ENCODE measurements at places on chromosomes 6 and 20.

GRCh38 chr6:163180874-163181541, 233.5 kb upstream of the QKI start:
- no peak for DNase-seq

GRCh38 chr20:56708991-56709390, 79.9 kb downstream of the TFAP2C start:
- DNase-seq: no peak

DNA sequence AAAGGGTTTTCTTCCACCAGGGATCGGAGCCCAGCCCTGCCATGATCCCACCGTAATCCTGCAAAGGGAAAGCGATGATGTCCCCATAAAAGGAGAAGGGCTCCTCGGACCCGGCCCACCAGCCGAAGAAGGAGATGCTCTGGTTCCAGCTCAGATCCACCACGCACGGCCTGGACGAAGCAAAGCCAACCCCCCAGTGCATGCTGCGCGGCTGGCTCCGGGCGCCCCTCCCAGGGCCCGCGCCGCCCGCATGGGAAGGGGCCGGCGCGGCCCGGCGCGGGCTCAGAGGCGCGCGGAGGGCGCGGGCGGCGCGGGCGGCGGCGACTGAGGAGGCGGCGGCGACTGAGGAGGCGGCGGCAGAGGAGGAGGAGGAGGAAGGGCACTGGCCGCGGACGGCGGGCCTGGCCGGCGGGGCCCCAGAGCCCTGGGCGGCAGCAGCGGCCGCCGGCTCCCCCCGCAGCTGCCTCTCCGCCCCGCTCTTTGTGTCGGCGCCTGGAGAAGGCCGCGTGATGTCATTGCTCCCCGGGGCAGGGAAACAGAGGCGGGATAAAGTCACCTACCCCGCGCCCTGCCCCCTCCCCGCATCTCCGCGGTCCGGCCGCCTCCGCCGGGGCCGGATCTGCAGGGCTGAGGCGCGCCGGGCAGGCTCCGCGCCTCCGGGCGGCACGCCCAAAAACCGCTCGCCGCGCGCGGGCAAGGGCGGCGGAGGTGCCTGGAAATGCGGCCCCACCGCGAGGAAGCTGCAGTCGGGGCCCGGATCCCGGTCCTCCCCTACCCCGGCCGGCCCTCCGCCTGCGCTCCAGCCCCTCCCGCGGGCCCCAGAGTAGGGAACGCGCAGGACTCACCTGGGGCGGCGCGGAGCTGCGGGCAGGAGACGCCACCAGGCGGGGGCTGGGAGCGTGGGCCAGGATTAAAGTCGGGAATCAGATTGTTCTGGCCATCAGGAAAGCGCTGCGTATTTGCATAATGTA, at the start of gene FAXC:
Gene FAXC, minus strand, starts transcription at position 504 of the 971 bp plus-strand sequence. Its CDS starts 302 bp downstream, at position 202.
- DNase-seq: peak; percentile 14

DNA sequence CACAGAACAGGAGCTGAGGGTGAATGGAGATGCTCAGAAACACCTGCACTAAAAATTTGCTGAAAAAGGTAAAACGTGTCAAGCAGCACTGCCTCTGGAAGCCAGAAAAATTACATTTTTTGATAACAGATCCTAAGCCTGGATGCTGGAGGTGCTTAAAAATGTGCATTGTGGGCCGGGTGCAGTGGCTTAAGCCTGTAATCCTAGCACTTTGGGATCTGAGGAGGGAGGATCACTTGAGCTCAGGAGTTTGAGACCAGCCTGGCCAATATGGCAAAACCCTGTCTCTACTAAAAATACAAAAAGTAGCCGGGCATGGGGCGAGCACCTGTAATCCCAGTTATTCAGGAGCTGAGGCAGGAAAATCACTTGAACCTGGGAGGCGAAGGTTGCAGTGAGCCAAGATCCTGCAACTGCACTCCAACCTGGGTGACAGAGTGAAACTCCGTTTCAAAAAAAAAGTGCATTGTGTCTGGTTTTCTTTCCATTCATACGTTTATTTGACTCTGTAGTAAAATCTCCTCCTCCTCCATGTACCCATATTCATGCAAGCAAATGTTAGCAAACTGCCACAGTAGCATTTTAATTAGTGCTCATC, 587 bp upstream of the BTN3A1 start:
- no peak for DNase-seq

- DNase-seq: peak; percentile 95
Observed at GRCh38 chr6:3803627-3804468, 45.3 kb upstream of the FAM50B start.

- no peak for DNase-seq
Observed at GRCh38 chr6:72367439-72367838, 254.4 kb upstream of the KCNQ5 start.

- no peak for DNase-seq
Observed at GRCh38 chr6:4872841-4873240, 96.6 kb downstream of the CDYL start.

DNA sequence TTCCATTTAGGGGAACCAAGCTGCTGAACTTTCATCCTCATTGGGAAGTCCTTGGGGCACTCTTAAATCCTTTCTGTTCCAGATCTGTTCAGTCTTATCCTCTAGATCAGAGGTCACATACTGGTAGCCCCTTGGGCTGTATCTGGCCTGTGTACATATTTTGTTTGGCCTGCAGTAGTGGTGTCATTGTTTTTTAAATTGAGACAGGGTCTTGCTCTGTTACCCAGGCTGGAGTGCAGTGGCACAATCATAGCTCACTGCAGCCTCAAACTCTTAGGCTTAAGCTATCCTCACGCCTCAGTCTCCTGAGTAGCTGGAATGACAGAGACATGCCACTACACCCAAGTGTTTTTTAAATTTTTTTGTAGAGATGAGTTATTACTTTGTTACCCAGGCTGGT, 14.8 kb downstream of the RALY start:
- DNase-seq: no peak

- DNase-seq: no peak
Observed at GRCh38 chr6:15340775-15341174, 94.9 kb downstream of the JARID2 start.

DNA sequence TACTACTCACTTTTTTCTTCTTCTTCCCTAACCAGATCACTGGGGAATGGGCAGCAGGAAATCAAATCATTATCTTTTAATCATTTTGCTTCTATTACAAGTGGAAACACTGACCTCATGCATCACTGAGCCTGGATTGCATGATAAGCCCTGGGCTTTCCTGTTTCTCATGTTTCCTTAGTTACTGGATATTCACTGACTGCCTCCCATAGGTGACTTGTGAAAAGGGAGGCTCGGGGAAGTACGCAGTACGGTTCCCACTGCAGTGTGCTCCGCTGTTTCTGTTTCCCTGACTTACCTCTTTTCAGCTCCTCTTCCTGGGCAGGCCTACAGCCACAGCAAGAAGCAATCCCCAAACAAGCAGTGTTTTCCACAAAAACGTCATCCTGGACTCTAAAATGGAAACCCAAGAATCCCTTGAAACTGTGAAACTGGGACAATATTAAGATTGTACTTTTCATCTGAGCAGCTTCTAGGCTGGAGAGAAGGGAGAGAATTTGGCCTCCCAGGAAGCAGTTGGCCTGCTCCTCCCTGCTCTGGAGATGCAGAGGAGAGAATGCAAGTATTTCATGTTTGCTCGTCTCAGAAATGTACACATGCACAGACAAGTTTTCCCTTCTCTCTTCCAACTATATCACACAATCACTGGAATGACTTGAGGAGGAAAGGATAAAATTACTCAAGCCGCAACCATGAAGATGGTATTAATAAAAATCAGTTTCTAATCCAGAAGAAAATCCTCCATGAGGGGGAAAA, 13.1 kb downstream of the BTNL2 start:
- DNase-seq: peak; percentile 13

- DNase-seq: no peak
Observed at GRCh38 chr6:43246301-43247113, 3.2 kb downstream of the TTBK1 start.

DNA sequence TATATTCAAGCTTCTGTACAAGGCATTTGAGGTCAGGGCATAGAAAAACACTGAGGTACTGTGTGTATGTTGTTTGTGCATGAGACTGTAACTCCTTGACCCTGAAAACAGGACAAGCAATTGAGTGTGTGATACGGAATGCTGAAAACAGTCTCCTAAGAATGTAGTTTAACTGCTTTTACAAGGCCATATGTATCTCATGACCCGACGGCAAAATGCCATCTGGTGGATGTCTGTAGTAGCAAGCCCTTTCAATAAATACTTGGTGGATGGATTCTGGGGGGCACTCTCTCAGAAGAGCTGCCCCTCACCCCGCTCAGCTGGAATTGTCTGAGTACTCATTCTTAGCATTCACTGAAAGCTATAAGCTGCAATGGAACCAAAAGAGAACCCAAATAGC, 69.3 kb upstream of the EYS start:
- DNase-seq: no peak

DNA sequence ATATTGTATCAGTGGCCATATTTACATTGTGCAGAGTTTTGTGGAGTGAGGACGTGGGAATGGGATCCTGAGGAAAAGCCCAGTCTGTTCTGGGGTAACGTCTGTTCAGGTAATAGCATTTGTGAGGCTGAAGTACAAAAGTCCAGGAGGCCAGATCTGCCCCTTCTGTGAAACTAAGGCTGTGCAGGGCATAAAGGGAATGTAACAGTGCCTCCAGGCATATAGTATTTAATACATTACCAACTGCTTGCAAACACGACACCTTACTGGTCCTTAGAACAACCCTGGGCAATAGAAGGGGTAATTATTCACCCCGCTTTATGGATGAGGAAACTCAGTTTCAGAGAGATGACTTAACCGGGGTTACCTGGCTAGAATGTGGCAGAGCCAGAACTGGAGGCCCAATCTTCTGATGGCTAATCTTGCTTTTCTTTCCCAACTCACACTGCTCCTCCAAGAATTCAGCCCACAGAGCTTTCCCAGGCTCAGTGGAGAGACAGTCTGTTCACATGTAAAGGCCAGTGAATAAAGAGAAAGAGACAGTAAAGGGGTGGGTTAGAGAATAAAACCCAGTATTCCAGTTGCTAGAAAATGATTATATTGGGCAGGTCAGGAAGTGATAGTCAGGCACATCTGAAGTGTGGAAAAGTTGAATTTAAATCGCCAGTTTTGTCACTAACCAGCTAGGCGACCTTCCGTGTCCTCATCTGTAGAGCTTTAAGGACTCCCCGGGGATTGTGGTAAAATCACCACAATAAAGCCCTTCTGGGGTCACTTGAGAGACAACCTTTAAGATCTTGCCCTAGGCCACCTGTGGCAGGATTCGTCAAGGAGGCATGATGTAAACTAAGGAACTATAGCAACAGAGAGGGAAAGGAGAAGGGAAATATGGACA, 280.7 kb upstream of the CITED2 start:
- no peak for DNase-seq

- no peak for DNase-seq
Observed at GRCh38 chr6:70758883-70759282, 91.2 kb downstream of the SMAP1 start.

GRCh38 chr20:57579898-57580447, 19.1 kb downstream of the PCK1 start:
- no peak for DNase-seq

DNA sequence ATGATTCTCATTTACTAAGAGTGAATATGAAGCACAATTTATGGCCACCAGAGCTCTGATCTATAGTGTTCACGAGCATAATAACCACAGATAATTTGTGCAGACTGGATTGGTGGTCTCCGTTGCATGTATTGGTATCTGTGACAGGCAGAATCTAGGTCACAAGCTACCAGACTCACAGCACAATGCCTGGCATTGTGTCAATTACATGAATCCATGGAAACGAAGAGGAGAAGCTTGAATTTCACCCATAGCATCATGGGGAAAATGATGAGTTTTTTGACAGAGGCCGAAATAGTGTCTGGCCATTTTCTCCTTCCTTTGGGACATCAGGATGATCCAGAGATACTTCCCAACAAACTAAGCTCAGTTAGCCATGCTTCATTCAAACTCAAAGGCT, 52.3 kb upstream of the TMEM170B start:
- DNase-seq: no peak

DNA sequence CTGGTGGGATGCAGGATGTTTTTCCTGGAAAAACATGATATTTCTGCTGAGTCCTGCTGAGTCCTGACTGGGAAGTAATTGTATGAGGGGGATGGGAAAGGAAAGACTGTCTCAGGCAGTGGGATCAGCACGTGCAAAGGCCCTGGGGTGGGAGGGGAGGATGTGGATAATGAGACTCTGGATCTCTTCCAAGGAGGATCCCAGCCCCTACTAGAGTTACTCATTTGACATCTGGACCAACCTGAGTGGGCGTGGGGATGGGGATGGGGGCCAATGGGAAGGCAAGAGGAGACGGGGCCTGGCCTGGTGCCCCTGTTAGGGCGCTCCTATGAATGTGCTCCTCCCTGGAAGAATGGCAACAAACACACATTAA, 73.0 kb downstream of the CD40 start:
- no peak for DNase-seq

- DNase-seq: no peak
Observed at GRCh38 chr20:45913116-45913515, 1.2 kb upstream of the PLTP start.

- DNase-seq: no peak
Observed at GRCh38 chr6:36114798-36115408, 15.4 kb upstream of the MAPK13 start.

DNA sequence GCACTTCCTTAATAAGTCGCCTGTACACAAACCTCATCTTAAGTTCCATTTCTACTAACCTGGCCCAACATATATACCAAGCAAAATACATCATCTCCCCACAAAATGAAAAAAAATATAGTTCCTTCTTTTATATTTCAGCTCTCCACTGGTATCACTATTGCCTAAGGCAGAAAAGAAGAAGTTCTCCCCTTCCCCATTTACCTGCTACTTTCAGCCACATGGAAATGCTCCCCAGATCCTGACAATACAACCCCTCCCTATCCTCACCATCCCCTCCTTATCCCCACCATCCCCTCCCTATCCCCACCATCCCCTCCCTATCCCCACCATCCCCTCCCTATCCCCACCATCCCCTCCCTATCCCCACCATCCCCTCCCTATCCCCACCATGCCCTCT, 175.7 kb downstream of the LINC00237 start:
- no peak for DNase-seq

DNA sequence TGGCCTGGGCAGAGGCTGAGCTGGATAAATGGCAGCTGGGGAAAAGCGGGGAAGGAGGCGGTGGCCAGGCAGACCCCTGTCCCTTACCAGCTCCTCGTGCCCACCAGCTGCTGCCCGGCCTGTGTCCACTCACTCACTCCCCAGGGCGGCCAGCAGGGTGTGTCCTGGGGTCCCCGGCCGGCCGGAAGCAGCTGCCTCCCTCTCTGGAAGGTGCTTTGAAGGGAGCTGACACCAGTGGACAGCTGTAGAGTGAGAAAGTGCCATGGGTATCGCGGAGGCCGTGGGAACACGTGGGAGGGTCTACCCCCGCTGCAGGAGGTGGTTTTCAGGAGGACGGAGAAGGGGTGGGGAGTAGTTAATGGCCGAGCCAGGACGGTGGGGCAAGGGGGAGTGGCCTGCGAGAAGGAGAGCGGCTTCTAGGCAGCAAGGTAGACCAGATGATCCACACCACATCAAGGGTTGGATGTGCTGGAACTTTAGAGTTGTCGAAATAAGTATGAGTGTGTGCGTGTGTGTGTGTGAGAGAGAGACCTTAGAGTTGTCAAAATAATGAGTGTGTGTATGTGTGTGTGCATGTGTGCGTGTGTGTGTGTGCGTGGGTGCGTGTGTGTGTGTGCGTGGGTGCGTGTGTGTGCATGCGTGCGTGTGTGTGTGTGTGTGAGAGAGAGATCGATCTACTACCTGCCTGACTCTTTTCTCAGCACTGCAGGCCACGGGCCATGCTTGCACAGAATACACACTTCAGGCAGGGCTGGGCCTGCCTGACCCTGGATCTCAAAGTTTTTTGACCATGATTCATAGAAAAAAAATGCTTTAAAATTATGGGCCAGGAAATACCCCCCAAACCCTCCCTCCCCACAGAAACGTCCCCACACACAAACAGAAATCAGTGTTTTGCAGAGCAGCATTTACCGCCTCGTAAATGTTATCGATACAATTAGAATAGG, 43.9 kb downstream of the CDH4 start:
- DNase-seq: no peak

GRCh38 chr6:144349690-144350527, 64.8 kb downstream of the UTRN start:
- DNase-seq: no peak
